Tibial nerve (tissue), 4 donors: ENCODE measurements at places on chromosomes 2 and 18. TPM values are rescaled to one million over a fixed set of nuclear protein-coding genes. Genes with fewer than 3 reads are reported as not detected.

DNA sequence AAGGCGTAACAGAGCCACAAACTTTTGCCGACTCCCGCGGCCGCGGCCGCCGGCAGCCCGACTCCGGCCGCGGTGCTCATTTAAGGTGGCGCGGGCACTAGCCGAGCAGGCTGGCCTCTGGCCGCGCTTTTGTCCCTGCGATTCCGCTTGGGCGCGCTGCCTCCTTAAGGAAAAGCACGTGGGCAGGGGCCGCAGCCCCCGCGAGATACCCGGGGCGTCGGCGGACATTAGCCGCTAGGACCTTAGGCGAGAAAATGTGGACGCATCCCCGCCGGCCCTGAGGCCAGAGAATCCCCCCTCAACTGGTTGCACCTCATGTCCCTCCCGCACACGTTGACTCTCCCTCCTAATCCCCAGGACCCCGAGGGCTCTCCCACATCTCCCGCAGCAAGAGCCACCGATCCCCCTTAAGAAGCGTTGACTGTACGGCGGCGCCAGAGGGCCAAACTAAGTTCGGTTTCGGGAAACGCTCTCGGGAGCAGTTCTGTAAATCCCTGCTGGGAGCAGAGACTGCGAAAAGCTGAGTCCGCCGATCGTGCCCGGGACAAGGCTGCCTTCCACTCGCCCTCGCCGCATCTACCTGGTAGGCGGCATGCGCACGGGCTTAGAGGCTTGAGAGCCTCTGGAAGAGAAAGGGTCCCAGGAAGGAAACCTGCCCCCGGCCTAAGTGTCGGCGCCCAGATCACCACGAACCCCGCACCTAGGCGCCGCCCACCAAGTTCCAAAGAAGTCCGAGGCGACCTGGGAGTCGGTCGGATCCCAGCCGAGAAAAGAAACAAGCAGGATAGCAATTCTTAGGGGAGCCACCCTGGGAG, 1.8 kb upstream of the SATB2 start:
- no peaks in the 10 kb centered on the region for H3K36me3 ChIP-seq
- peak; percentile 90 for DNase-seq
- no peaks in the 10 kb centered on the region for H3K4me1 ChIP-seq
- H3K27me3 ChIP-seq: no peaks in the 10 kb centered on the region
- H3K27ac ChIP-seq: peak overlapping the region; percentile 83

- H3K27ac ChIP-seq: no peak overlapping the region
- no peaks in the 10 kb centered on the region for H3K4me1 ChIP-seq
- H3K36me3 ChIP-seq: no peaks in the 10 kb centered on the region
- DNase-seq: no peak
These were observed 143.5 kb upstream of the RBBP8 start for GRCh38 chr18:22789600-22789999.

DNA sequence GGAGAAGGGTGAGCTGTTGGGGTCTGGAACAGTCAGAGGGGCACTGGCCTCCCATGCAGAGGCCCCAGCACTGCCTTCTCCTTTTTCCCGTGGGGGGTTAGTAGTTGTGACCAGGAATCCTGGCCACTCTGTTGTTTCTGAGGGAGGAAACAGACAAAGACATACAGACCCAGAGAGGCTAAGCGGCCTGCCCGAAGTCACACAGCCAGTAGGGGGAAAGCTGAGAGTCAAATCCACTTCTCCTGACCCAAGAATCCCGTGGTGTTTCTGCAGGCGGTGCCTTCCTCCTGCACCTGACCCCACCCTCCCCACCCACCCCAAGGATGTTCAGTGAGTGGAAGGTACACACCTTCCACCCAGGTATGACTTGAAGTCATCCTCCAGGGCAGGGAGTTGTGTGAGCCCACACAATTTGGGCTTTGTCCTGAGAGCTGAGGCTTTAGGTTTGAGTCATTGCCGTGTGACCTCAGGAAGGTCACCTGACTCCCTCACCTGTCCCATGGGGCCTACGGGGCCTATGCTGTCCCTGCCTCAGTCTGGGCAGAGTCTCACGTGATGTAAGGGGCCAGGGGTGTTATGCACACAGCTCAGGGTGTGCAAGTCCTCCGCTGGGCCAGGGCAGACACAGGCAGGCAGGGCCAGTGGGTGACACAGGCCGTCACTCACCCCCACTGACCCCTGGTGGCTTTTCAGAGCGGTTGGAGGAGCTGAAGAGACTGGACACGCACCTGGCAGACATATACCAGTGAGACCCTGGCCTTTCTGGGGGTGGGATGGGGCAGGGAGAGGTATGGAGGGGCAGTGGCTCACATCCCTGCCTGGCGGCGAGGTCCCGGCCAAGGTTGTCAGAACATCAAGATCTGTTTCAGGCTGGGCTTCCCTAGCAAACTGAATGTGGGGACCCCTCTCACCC, 5.0 kb downstream of the NT5DC4 start:
- no peaks in the 10 kb centered on the region for H3K27me3 ChIP-seq
- no peak overlapping the region for H3K27ac ChIP-seq
- H3K36me3 ChIP-seq: no peaks in the 10 kb centered on the region

DNA sequence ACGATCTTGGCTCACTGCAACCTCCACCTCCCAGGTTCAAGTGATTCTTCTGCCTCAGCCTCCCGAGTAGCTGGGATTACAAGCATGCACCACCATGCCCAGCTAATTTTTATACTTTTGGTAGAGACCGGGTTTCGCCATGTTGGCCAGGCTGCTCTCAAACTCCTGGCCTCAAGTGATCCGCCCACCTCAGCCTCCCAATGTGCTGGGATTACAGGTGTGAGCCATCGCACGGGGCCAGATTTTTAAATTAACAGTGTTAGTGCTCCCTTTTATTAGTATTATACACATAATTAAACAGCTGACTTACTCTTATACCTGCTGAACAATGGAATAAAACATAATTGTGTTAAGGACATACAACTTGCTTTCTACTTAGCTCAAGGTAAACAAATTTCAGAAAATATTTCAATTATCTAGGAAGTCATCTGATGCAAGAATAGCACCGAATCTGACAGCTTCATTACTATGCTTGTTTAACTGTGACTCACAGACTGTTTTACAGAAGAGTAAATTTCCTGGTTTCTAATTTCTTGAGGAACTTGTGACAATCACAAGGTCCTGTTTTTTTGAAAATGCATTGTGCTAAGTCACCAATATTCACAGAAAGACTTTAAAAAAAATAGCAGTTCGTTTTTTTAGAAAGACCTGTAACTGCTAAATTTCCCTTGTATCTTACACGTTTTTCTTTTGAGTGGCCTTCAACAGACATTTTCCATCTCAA, 51.2 kb downstream of the SPIRE1 start:
- peak overlapping the region; percentile 42 for H3K27ac ChIP-seq
- peaks cover 55% of the 10 kb centered on the region for H3K4me1 ChIP-seq
- no peaks in the 10 kb centered on the region for H3K27me3 ChIP-seq
- no peak for DNase-seq
- no peaks in the 10 kb centered on the region for H3K36me3 ChIP-seq

DNA sequence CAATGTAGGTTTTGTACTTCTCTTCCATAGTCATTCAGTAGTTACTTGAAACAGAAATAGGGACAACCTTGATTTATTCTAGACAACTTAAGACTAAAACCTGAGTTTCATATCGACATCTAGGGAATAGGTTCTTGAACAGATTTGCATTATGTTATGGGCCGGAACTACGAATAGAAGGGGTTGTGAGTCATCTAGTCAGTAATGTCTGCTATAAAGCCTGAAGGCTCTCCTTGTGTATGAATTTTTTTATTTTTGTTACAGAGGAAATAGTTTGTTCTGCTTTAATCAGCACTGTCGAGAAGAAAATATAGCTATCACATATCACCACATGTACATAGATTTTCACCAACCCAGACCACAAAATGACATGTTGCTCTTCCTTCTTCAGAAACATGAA, 17.3 kb upstream of the TRIM43 start:
- no peaks in the 10 kb centered on the region for H3K36me3 ChIP-seq
- no peak overlapping the region for H3K27ac ChIP-seq
- H3K27me3 ChIP-seq: no peaks in the 10 kb centered on the region
- DNase-seq: no peak

DNA sequence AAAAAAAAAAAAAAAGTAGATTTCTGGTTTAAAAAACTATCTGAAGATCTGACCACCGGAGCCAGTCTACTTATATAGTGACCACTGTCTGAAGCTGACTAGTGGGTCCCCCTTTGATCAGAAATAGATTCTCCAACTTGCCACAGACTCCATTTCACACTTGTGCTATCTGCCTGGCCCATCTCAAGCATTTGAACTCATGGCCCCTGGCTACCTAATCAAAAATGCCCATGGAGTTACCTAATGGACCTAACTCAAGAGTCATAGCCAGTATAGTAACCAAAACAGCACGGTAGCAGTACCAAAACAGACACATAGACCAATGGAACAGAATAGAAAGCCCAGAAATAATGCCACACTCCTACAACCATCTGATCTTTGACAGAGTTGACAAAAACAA, 17.0 kb upstream of the ATL2 start:
- H3K27me3 ChIP-seq: no peaks in the 10 kb centered on the region
- H3K4me3 ChIP-seq: no peak overlapping the region
- no peak overlapping the region for H3K27ac ChIP-seq
- DNase-seq: no peak
- H3K36me3 ChIP-seq: no peaks in the 10 kb centered on the region

DNA sequence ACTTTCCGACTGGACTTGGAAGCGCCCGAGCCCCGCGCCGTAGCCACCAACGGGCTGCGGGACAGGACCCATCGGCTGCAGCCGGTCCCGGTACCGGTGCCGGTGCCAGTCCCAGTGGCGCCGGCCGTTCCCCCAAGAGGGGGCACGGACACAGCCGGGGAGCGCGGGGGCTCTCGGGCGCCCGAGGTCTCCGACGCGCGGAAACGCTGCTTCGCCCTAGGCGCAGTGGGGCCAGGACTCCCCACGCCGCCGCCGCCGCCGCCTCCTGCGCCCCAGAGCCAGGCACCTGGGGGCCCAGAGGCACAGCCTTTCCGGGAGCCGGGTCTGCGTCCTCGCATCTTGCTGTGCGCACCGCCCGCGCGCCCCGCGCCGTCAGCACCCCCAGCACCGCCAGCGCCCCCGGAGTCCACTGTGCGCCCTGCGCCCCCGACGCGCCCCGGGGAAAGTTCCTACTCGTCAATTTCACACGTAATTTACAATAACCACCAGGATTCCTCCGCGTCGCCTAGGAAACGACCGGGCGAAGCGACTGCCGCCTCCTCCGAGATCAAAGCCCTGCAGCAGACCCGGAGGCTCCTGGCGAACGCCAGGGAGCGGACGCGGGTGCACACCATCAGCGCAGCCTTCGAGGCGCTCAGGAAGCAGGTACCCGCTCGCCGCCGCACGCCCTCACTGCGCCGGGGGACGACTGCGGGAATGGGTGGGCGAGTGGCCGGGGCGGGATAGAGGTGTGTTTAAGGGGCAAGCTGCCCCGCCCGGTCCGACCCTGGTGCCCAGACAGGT, 713 bp downstream of the ATOH8 start:
- H3K27me3 ChIP-seq: no peaks in the 10 kb centered on the region
- no peak for DNase-seq
- peaks cover 25% of the 10 kb centered on the region for H3K36me3 ChIP-seq
- peaks cover 45% of the 10 kb centered on the region for H3K4me1 ChIP-seq
- H3K27ac ChIP-seq: peak overlapping the region; percentile 93
- H3K4me3 ChIP-seq: peak overlapping the region; percentile 74

DNA sequence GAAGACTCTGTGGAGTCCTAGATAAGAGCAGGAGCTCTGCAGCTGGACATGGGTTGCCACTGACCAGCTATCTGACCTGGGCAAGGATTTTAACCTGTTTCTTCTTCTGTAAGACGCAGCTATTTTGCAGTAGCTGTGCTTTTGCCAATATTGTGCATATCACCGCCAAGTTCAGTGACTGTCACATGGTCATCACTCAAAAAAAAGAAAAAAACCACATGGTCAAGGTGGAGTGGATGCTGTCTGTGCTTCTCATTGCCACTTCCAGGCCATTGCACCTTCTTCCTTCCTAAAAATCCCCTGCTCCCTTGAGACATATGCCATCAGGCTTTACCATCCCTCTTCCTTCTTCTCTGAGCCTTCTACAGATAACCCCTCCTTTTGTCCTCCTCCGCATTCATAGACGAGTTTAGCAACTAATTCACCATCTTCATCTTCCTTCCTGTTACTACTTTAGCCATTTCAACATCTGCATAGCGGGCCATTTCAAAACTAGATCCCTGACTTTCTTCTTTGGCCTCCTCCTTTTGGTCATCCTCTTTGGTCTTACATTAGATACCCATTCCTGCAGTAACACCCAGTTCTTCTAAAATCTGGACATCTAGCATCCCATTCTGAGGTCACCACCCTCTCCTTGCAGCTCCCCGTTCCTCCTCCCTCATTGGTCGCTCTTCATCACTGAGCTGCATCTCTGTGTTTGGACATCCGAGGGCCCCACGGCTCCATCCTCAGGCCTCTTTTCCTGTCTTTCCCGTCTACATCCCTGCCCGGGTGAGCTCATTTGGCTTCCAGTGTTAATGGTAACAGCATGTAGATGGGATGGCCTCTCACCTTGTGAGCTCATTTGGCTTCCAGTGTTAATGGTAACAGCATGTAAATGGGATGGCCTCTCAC, 17.8 kb downstream of the RNF144A start:
- no peaks in the 10 kb centered on the region for H3K4me1 ChIP-seq
- no peaks in the 10 kb centered on the region for H3K36me3 ChIP-seq
- no peak overlapping the region for H3K4me3 ChIP-seq
- no peak overlapping the region for H3K27ac ChIP-seq

GRCh38 chr2:10301941-10302478, 694 bp upstream of the HPCAL1 start:
- H3K27me3 ChIP-seq: no peaks in the 10 kb centered on the region
- peaks cover 25% of the 10 kb centered on the region for H3K4me1 ChIP-seq
- H3K27ac ChIP-seq: peak overlapping the region; percentile 88
- H3K36me3 ChIP-seq: no peaks in the 10 kb centered on the region

The NAT8 gene
- not detected for total RNA-seq

- no peak overlapping the region for H3K27ac ChIP-seq
- H3K36me3 ChIP-seq: no peaks in the 10 kb centered on the region
- H3K4me1 ChIP-seq: no peaks in the 10 kb centered on the region
- H3K27me3 ChIP-seq: no peaks in the 10 kb centered on the region
These were observed 535.5 kb upstream of the ID2 start for GRCh38 chr2:8146132-8147005.

- DNase-seq: no peak
- no peaks in the 10 kb centered on the region for H3K4me1 ChIP-seq
- H3K27ac ChIP-seq: no peak overlapping the region
These were observed 87.5 kb downstream of the POLR1A start for GRCh38 chr2:86017901-86018896.

DNA sequence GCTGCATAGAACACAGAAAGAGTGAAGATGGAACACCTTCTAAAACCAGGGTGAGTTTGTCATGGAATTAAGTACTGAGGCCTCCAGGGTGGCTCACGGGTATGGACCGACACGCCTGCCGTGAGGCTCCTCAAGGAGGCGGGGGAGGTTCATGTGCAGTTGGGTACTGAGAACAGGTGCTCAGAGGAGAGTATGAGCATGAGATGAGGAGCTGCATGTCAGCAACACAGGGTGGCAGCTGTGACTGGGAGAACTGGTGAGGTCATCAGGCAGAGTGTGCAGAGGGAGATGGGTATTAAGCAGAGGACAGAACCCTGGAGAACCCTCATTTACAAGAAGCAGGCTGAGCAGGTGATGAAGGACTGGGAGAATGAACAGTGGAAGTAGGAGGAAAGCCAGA, 63.2 kb upstream of the KLHL29 start:
- no peaks in the 10 kb centered on the region for H3K27me3 ChIP-seq
- no peak overlapping the region for H3K27ac ChIP-seq
- no peaks in the 10 kb centered on the region for H3K4me1 ChIP-seq
- no peak for DNase-seq
- H3K36me3 ChIP-seq: no peaks in the 10 kb centered on the region
- no peak overlapping the region for H3K4me3 ChIP-seq

GRCh38 chr2:193841384-193842150, 1646.8 kb upstream of the TMEFF2 start:
- no peaks in the 10 kb centered on the region for H3K27me3 ChIP-seq
- no peaks in the 10 kb centered on the region for H3K36me3 ChIP-seq
- no peak for DNase-seq
- H3K27ac ChIP-seq: no peak overlapping the region
- H3K4me3 ChIP-seq: no peak overlapping the region

The C2orf66 gene
- not detected for total RNA-seq
